AG10803 (cell line): ENCODE measurements at places on chromosomes 7 and 10.

DNA sequence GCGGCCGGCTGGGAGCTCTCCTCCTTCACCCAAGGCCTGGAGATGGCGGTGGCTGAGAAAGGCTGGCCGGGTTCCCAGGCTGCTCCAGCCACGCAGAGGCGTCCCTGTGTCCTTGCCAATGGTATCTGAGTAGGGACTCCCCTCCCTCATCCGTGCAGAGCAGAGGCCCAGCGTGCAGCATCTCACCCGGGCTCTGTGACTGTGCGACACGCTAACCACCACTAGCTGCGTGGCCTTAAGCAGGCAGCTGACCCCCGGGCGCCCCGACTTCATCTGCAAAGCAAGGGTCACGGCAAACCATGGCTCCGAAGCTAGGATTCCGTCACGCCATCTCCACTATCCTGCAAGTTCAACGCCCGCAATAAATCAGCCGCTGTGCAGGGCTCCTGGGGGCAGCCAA, 47.2 kb upstream of the TNRC18 start:
- no peak for DNase-seq

GRCh38 chr10:31120392-31120791, 88.7 kb upstream of the ZNF438 start:
- no peak for DNase-seq

DNA sequence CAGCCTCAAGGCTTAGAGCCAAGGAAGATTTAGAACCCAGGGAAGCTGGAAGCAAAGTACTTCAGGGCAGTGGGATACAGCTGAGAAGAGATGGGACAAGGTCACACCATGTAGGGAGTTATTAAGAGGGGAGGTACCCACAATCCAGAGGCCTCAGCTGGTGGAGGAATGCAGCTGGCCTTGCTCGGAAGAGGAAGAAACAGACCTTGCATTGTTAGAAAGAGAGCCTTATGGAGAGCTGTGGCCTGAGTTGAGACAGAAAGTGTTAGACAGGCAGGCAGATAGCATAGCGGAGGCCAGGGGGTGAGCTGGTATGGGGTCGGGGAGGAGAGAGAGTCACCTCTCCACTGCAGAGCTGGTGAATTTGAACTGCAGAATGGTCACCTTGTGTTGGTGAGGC, 173.1 kb downstream of the JCAD start:
- DNase-seq, result no peak

- peak; percentile 94 for DNase-seq
Measured at GRCh38 chr10:3248526-3249306, 76.1 kb upstream of the PITRM1 start.

DNA sequence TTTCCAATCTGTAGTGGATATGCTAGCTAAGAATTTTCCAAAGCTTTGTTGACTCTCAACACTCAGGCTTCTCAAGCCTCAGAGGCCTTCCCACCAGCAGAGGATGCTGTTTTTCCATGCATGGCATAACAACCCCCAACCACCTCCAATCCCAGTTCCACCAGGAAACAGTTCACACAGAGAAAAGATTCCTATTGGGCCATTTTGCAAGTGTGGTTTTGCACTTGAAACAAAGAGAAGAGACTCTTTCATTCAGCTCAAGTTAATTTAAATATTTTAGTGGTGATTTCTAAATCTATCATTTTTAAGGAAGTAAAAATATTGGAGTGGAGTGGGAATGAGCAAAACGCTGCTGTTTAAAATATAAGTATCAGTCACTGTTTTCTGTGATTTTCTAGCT, 105.6 kb upstream of the COL1A2 start:
- peak; percentile 90 for DNase-seq

DNA sequence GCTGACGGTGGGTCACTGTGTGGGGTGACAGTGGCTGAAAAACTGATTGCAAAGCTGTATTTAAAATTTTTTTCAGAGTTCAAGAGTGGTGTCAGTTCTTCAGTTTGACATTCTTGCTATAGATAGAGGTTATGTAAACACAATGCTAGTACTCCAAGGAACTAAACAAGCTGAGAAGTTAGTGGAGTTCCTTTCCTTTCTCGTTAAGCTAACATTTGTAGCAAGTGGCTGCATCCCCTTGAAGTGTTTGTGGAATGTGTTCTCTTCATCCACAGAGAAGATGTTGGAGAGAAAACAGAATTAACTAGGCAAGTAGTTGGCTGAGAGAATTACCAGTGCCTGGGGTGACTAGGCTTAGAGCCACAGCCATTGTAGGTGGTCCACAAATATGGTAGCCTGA, 15.8 kb downstream of the CCNY start:
- no peak for DNase-seq

- no peak for DNase-seq
Measured at GRCh38 chr10:71978988-71979691, 14.9 kb downstream of the CHST3 start.

- DNase-seq, result no peak
Measured at GRCh38 chr7:112122798-112123197, 83.4 kb downstream of the DOCK4 start.

GRCh38 chr10:89296220-89296648, 5.6 kb upstream of the IFIT2 start:
- peak; percentile 92 for DNase-seq

DNA sequence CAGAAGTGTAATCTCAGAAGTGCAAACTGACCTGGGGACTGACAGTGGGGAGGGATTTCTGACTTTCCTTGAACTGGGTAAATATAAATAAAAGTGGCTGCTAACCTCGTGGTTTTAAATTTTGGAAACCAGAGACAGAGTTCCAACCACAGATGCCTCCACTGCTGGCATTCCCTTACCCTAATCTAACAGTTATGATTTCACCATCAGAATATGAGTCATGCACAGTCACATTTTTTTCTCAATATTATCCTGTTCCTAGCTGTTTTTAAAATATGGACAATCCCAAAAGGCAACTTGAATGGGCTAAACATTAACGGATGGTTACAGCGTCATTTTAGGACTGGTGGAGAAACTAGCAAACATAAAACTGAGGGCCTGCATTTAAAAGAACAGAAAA, 264.3 kb upstream of the INHBA start:
- peak; percentile 77 for DNase-seq

GRCh38 chr10:131900350-131901152, at the start of gene PPP2R2D:
Gene PPP2R2D, plus strand, starts transcription at chr10:131901008. Its CDS starts 141 bp downstream, at chr10:131901149.
- peak; percentile 84 for DNase-seq

GRCh38 chr10:69073736-69074364, 14.1 kb upstream of the SRGN start:
- no peak for DNase-seq

DNA sequence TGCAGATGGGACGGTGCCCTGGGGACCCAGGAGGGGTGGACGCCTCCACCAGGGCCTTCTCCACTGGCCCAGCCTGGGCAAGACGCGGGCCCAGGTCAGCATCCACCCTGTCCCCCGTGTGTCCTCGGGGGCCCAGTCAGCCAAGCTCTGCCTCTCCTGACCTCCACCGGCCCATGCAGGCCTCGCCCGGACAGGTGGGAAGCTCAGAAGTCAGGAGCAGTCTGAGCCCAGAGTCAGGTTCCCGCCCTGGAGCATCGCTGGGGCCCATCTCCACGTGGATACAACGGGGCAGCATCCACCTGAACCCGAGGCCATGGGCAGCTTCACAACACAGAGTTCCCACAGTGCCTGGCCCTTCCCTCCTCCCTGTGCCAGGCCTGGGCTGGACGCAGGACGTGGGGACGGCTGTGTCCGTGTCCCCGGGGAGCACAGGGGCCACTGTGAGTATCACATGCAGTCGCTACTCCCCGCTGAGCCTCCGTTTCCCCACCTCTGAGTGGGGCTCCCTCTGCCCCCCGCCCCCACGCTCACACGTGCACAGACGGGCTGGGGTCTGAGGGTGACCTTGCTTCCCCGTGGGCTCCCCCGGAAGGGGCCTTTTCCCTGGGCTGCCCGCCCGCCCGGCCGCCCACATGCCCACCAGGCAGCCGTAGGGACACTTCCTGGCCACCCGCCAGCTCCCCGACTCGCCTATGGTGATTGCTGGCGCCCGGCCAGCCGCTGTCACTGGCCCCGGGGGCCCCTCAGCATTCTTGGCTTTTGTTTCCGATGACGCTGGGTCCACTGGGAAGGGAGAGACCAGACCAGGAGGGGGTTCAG, 64.3 kb downstream of the PDGFA start:
- DNase-seq, result no peak

- DNase-seq, result no peak
Measured at GRCh38 chr7:5615190-5616070, 166.0 kb downstream of the RNF216 start.

GRCh38 chr10:96830511-96831199, 1.4 kb upstream of the LCOR start:
- DNase-seq, result peak; percentile 58

DNA sequence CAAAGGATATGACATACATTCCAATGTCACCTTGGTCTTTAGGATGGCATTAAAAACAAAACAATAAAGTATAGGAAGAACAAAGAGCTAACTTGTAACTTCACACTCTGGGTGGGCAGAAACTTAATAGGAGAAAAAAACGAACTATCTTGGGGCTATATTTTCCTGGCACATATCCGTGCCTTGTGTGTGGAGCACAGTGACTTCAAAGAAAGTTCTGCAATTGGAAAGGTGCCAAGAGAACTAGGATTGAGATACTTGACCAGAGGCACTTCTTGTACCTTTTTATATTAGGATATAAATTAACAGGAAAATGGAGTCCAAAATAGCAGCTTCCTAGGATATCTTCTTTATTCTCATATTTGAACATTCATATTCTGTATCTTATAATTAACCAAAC, 148.4 kb downstream of the SEMA3D start:
- DNase-seq, result no peak

DNA sequence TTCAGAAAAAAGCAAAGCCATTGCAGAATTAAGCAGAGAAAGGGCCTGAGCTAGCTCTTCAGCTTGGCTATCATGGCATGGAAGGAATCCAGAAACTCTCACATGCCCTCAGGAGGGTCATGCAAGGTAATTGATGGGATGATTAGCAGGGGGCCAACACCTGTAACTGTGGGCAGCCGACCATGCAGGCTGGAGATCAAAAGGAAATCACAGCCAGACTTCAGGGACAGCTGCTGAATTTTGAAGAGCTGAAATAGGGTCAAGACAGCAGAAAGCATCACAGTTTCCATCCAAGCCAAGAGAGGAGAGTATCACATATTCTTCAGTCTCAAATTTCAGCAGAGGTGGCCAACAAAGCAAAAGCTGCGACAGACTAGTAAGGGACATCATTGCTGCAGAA, 239.6 kb upstream of the STEAP1 start:
- DNase-seq, result no peak

GRCh38 chr7:13886356-13886755, 103.1 kb downstream of the ETV1 start:
- no peak for DNase-seq

- peak; percentile 58 for DNase-seq
Measured at GRCh38 chr7:140390466-140391190, 7.7 kb downstream of the SLC37A3 start.

GRCh38 chr10:104903433-104903832, 262.3 kb downstream of the SORCS3 start:
- no peak for DNase-seq

- no peak for DNase-seq
Measured at GRCh38 chr10:35304649-35305048, 31.7 kb upstream of the CCNY start.

DNA sequence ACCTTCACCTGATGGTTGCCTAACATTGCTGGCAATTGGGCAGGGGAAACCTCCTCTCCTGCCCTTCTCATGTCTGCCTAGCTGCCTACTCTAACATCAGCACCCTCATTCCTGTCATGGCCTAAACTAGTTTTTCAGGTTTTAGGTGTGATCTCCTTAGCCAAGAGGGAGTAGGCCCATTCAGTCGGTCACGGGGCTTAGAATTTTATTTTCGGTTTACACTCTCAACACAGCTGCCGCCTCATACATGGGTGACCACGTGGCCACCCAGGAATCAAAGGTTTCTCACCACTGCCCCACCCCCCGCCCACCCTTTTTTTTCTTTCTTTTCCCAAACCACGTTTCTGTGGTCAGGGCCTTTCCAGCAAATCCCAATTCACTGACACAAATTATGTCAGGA, 97.2 kb downstream of the RALA start:
- peak; percentile 34 for DNase-seq

DNA sequence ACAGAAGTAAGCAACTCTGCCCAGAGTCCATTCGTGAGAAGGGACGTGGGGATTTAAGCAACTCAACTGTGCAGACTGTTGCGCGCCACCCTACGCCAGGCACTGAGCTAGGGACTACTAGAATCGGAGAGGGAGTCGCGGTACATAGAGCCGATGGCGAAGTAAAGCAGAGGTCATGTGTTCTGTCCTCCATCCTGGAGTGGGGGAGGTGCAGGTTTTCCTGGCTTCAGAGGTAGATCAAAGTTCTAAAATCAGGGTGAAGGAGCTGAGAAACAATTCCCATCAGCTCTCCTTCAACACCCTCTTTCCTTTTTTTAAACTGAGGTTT, 23.2 kb downstream of the SLC35G1 start:
- DNase-seq, result no peak

GRCh38 chr7:516606-517456, 2.8 kb downstream of the PDGFA start:
- peak; percentile 75 for DNase-seq

DNA sequence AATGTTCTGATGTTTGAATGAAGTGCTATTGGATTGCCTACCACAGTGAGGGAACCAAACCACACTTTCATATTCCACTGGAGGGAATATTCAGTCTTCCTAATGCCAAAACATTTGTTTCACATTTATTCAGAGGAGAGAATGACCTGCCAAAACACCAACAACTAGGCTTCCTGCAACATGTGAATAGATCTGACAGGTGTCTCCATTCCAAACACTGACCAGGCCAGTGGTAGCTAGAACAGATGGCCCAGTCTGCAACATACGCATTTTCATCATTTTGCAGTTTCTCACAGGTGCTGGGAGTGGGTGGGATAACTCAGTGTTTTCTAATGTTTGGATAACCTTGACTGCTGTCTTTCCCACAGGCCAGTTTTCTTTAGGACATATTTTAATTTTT, 110.0 kb downstream of the RELN start:
- no peak for DNase-seq

DNA sequence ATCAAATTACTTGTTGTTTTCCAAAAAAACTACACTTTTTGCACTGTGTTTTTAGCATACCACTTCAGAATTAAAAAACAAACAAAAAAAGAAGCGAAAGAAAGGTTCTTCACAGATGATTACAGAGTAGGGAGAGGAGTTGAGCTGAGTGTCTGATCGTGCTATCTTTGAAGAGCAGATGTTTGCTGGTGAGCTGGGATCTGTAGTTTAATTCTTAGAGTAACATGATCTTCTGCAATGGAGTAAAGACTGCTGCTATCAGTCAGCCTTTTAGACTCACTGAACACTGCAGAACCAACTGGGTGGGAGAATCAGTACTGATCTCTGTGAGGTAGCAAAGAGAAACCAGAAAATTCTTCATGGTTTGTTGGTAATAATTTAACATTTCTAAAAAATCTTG, 1197.8 kb upstream of the SORCS1 start:
- DNase-seq, result no peak

DNA sequence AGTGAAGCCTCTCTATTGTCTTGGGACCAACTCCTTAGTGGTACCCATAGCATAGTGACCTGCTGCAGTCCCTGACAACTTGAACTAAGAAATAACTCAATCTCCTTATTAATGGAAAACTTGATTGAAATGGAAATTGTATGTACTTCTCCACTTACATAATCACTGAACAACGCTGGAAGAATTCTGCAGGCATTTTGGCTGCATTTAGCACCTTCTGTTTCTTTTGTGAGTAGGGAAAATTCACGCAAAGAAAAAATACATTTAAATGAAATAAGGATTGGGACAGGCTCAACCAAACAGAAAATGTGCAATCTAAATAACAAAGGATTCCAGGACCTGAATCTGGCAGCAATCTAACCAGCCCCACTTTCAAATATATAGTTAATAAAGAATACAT, 126.9 kb upstream of the GHITM start:
- no peak for DNase-seq

GRCh38 chr10:16893664-16894063, 76.4 kb upstream of the RSU1 start:
- no peak for DNase-seq
